ENCODE measurements at places on chromosomes 1 and 21.

DNA sequence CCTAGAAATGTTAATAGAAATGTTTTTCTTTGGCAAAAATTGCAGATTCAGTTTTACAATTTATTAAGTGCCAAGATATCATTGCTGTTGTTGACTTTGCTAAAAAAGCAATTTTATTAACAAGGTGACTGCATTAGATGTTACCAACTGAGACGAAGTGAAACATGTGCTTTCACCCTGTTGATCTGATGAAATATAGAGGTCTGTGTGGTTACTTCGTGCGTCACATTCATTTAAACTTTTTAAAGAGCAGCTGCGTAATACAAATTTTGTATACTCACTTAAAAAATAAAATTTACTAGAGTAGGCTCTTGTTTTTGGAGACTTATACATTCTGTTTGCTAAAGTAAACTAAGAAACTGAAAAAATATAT is 465.7 kb downstream of the USP25 start:
- DNase-seq, result no peak

GRCh38 chr21:40120940-40121575 is 253.8 kb downstream of the PCP4 start:
- peak; percentile 56 for DNase-seq

- no peak for DNase-seq
Measured at GRCh38 chr1:218741852-218742251, 396.7 kb downstream of the TGFB2 start.

- no peak for DNase-seq
Measured at GRCh38 chr1:161260376-161261260, 2.1 kb downstream of the PCP4L1 start.

DNA sequence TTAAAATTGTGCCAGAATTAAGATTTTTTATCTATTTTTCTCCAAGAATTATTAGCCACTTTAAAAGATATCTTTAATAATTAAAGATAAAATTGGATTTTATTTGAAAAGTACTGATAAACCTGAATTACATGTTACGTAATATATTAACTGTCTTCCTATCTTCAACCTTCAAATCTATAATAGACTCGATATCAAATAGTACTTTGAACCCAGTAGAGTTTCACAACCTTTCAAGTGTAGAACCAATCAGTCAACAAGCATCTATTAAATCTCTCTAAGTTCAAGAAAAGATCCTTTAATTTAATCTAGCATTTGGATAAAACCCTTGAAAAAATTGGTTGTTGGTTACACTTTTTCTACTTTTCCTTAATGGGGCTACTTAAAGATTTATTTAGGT is 271.4 kb downstream of the GPR52 start:
- DNase-seq, result no peak

GRCh38 chr1:158078569-158079080 is 85.2 kb downstream of the KIRREL1 start:
- no peak for DNase-seq

GRCh38 chr21:26539566-26539965 is 33.5 kb downstream of the CYYR1 start:
- no peak for DNase-seq
